Dermis lymphatic vessel endothelial cell (primary cell): ENCODE measurements at places on chromosomes 2 and 18. TPM values are rescaled to one million over a fixed set of nuclear protein-coding genes. Genes with fewer than 3 reads are reported as not detected.

The SLC35F5 gene
- 118 and 129 TPM in 2 replicates for total RNA-seq

The SLC4A5 gene
- 0.09 and 0.11 TPM in 2 replicates for total RNA-seq

The MOB1A gene
- total RNA-seq: 96.7 and 105 TPM in 2 replicates

The TRIM43 gene
- not detected in 2 replicates for total RNA-seq

The MARCO gene
- total RNA-seq: not detected in 2 replicates

The NEU2 gene
- not detected in 2 replicates for total RNA-seq

The TDRD15 gene
- total RNA-seq: not detected in 2 replicates

The NEB gene
- total RNA-seq: 0.43 and 0.60 TPM in 2 replicates

The GALNT5 gene
- total RNA-seq: under 0.01 TPM in 2 replicates

The RNF138 gene
- 37.6 and 39.2 TPM in 2 replicates for total RNA-seq

The COX7A2L gene
- total RNA-seq: 158 and 182 TPM in 2 replicates

The MAB21L4 gene
- not detected in 2 replicates for total RNA-seq

The KCNK3 gene
- under 0.01 TPM in 2 replicates for total RNA-seq

The BCL11A gene
- 0.65 and 1.4 TPM in 2 replicates for total RNA-seq

The DYNAP gene
- total RNA-seq: not detected in 2 replicates

The GCKR gene
- total RNA-seq: not detected in 2 replicates

The SLC23A3 gene
- 0.54 and 1.2 TPM in 2 replicates for total RNA-seq

The CYBRD1 gene
- total RNA-seq: 20.2 and 24.5 TPM in 2 replicates

The ASXL3 gene
- total RNA-seq: under 0.01 and 0.17 TPM in 2 replicates

The ANKAR gene
- 8.3 and 9.2 TPM in 2 replicates for total RNA-seq

The SLC19A3 gene
- not detected in 2 replicates for total RNA-seq

The TMEM37 gene
- not detected in 2 replicates for total RNA-seq

The GPR45 gene
- not detected in 2 replicates for total RNA-seq

The C2orf81 gene
- total RNA-seq: under 0.01 TPM in 1 of 2 replicates, not detected in the other

The SCN7A gene
- not detected in 2 replicates for total RNA-seq

The SERPINB13 gene
- not detected in 2 replicates for total RNA-seq

The TSPYL6 gene
- not detected in 2 replicates for total RNA-seq

The EGR4 gene
- under 0.01 TPM in 1 of 2 replicates, not detected in the other for total RNA-seq

The LIMS3 gene
- total RNA-seq: 17.3 and 31.3 TPM in 2 replicates

The TWIST2 gene
- total RNA-seq: 0.09 and 0.54 TPM in 2 replicates

The LONRF2 gene
- total RNA-seq: under 0.01 TPM in 2 replicates

The DPP10 gene
- total RNA-seq: under 0.01 and 0.33 TPM in 2 replicates

The WDR75 gene
- 44.6 and 63.9 TPM in 2 replicates for total RNA-seq

The DSC2 gene
- 0.09 and 0.11 TPM in 2 replicates for total RNA-seq

The FAM161A gene
- 1.1 and 1.3 TPM in 2 replicates for total RNA-seq

The CDCA7 gene
- 2.0 and 3.2 TPM in 2 replicates for total RNA-seq

The ANKRD30B gene
- total RNA-seq: under 0.01 TPM in 1 of 2 replicates, not detected in the other

The PCARE gene
- not detected in 2 replicates for total RNA-seq

The SPEG gene
- 0.54 TPM in 1 of 2 replicates, not detected in the other for total RNA-seq

The SPP2 gene
- not detected in 2 replicates for total RNA-seq

The POTEI gene
- total RNA-seq: 0.17 and 0.98 TPM in 2 replicates

The OTOS gene
- total RNA-seq: not detected in 2 replicates

The PXDN gene
- total RNA-seq: 174 and 187 TPM in 2 replicates

The ARHGAP28 gene
- 0.87 and 1.1 TPM in 2 replicates for total RNA-seq

The CERKL gene
- total RNA-seq: not detected in 2 replicates

The HES6 gene
- 0.77 and 1.7 TPM in 2 replicates for total RNA-seq

The RGPD4 gene
- not detected in 2 replicates for total RNA-seq

The SP110 gene
- total RNA-seq: 1.6 and 3.8 TPM in 2 replicates

The CEP192 gene
- 23.9 and 27.8 TPM in 2 replicates for total RNA-seq

The SLC5A7 gene
- total RNA-seq: not detected in 2 replicates

The PLCL1 gene
- 0.11 and 0.69 TPM in 2 replicates for total RNA-seq

The GRB14 gene
- total RNA-seq: 0.33 and 0.34 TPM in 2 replicates

The FAM237A gene
- total RNA-seq: not detected in 2 replicates

The TXNDC2 gene
- not detected in 2 replicates for total RNA-seq

The TNFRSF11A gene
- total RNA-seq: 43.0 and 49.1 TPM in 2 replicates
